ENCODE measurements at places on chromosomes 7 and 10. TPM values are rescaled to one million over a fixed set of nuclear protein-coding genes. Genes with fewer than 3 reads are reported as not detected.

- peaks cover 20% of the 10 kb centered on the region for H3K4me1 ChIP-seq
- no peaks in the 10 kb centered on the region for H3K27me3 ChIP-seq
- peak overlapping the region; percentile 61 for H3K27ac ChIP-seq
- DNase-seq = no peak
- peaks cover 3% of the 10 kb centered on the region for H3K36me3 ChIP-seq
- peak overlapping the region; percentile 84 for H3K4me3 ChIP-seq
Observed at GRCh38 chr10:110011681-110012080, 3.9 kb downstream of the ADD3 start.

GRCh38 chr7:131497454-131497853 is 59.0 kb downstream of the PODXL start:
- H3K27me3 ChIP-seq = no peaks in the 10 kb centered on the region
- no peak overlapping the region for H3K27ac ChIP-seq
- H3K4me1 ChIP-seq = peaks cover 4% of the 10 kb centered on the region
- no peak for DNase-seq
- H3K4me3 ChIP-seq = no peak overlapping the region
- peaks cover 8% of the 10 kb centered on the region for H3K36me3 ChIP-seq

DNA sequence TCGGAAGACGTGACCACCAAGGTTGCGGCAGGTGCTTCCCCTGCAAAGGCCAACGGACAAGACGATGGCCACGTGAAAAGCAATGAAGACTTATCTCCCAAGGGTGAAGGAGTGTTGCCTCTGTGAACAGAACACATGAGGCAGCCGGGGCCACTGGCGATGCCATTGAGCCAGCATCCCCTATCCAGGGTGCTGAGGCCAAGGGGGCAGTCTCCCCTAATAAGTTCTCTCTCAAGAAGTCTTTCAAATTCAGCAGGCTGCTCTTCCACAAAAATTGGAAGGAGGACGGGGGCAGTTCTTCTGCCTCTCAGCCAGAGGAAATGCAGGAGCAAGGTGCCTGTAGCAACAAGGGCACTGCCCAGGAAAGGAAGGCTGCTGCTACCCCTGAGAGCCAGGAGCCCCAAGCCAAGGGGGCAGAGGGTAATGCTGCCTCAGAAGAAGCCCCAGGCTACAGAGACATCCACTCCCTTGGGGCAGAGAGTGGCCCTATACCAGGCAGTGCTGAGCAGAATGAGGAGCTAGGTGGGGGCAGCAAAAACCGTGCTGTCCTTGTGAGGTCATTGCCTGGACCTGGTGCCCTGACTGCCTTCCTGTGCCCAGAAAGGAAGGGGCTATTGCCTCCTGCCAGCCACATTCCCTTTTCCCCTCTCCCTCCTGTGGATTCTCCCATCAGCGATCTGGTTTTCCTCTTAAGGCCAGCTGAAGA is 17.3 kb downstream of the NT5C2 start:
- H3K36me3 ChIP-seq = peaks cover 44% of the 10 kb centered on the region
- H3K27ac ChIP-seq = no peak overlapping the region
- no peak overlapping the region for H3K4me3 ChIP-seq

DNA sequence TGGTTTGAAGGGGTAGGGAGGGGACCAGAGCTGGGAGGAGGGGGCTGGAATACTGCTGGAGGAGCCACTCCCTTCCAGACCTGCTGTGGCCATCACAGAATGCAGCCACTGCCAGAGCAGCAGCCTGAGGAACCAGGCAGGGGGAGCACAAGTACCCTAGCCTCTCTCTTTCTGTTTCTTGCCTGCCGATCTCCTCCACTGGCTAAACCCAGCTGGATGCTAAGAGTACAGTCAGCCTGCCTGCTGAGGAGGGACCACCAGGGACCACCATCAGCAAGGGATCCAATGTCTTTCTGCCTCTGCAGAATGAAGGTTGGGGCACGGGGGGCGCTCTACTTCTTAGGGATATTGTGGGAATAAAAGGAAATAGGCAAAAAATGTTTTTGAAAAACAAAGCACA is 4.7 kb downstream of the BLVRA start:
- no peaks in the 10 kb centered on the region for H3K27me3 ChIP-seq
- H3K36me3 ChIP-seq = no peaks in the 10 kb centered on the region
- H3K4me3 ChIP-seq = no peak overlapping the region
- no peak for DNase-seq

DNA sequence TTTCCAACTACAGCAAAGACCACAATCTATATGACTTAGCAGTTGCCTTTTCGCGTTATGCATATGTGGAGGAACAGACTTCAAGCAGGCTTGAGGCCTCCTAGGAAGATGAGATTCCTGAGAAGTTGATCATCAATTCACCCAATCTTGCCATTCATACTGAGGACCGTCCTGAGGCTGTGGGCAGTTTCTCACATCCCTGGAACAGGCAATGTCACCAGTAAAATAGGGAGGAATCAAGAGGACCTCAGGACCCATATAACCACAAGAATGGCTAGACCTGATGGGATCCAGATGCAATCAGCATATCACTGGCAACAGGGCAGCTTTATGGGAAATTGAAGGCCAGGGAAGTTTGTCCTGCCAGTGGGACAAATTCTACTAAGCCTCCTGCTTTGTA is 17.3 kb downstream of the KDM7A start:
- H3K27me3 ChIP-seq = no peaks in the 10 kb centered on the region
- H3K4me1 ChIP-seq = no peaks in the 10 kb centered on the region
- H3K36me3 ChIP-seq = peaks cover 2% of the 10 kb centered on the region

- H3K4me3 ChIP-seq = no peak overlapping the region
- no peaks in the 10 kb centered on the region for H3K27me3 ChIP-seq
- no peak for DNase-seq
- no peak overlapping the region for H3K27ac ChIP-seq
Observed at GRCh38 chr7:18225067-18225466, 197.4 kb upstream of the PRPS1L1 start.

DNA sequence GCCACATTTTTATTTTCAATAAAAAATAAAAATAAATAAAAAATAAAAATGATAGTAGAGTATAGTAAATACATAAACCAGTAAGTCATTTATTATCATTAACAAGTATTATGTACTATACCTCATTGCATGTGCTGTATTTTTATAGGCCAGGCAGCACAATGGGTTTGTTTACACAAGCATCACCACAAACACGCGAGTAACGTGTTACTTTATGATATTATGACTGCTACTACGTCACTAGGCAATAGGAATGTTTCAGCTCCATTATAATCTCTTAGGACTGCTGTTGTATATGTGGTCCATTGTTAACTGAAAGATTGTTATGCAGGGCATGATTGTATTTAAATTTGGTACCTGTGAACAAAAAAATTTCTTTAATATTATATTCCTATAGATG is 20.8 kb upstream of the SDHAF3 start:
- no peak for DNase-seq
- H3K27ac ChIP-seq = no peak overlapping the region
- no peaks in the 10 kb centered on the region for H3K27me3 ChIP-seq
- H3K4me3 ChIP-seq = no peak overlapping the region
- no peaks in the 10 kb centered on the region for H3K4me1 ChIP-seq
- no peaks in the 10 kb centered on the region for H3K36me3 ChIP-seq

DNA sequence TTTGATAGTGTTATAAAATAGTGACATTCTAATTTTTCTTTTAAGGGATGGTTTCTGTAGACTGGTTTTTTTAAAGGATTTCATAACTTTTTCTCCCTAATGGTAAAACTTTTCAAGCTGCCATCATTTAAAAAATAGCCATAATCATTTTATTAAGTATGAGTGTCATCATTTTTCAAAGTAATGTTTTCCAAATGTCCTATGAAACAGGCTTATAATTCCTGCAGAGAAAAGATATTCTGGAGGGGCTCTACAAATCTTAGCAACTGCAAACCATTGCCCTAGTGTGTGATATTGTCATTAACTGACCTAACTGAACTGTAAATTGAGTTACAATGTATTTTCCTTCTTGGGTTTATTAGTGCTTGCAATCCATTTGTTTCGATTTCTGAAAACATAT is 226.0 kb downstream of the BBS9 start:
- no peak for DNase-seq
- no peaks in the 10 kb centered on the region for H3K27me3 ChIP-seq
- no peaks in the 10 kb centered on the region for H3K4me1 ChIP-seq
- no peak overlapping the region for H3K4me3 ChIP-seq
- H3K27ac ChIP-seq = no peak overlapping the region

DNA sequence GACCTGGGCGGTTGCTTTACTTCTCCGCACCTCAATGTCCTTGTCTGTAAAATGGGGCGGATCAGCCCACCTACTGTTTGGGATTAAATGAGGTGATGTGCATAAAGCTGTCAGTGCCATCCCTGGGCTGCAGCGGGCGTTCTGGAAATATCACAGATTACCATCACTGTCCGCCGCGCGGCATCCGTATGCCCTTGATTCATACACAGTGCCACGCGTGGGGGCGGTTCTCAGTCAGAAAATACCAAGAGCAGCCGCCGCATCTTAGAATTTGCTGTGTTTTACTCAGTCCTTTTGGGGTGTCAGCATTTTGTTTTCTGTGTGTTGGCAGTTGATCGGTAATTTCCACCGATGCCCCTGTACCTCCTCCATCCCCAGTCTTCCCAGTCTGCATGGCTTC is 338.8 kb downstream of the DPP6 start:
- H3K4me3 ChIP-seq = no peak overlapping the region
- no peaks in the 10 kb centered on the region for H3K36me3 ChIP-seq
- no peaks in the 10 kb centered on the region for H3K4me1 ChIP-seq
- no peak for DNase-seq
- H3K27me3 ChIP-seq = no peaks in the 10 kb centered on the region
- no peak overlapping the region for H3K27ac ChIP-seq

- no peaks in the 10 kb centered on the region for H3K27me3 ChIP-seq
- peaks cover 5% of the 10 kb centered on the region for H3K36me3 ChIP-seq
- no peak overlapping the region for H3K4me3 ChIP-seq
- no peaks in the 10 kb centered on the region for H3K4me1 ChIP-seq
Observed at GRCh38 chr7:129327076-129327475, 102.2 kb downstream of the AHCYL2 start.

GRCh38 chr10:128361487-128361886 is 235.3 kb upstream of the MKI67 start:
- H3K27me3 ChIP-seq = no peaks in the 10 kb centered on the region
- no peaks in the 10 kb centered on the region for H3K4me1 ChIP-seq
- no peaks in the 10 kb centered on the region for H3K36me3 ChIP-seq
- no peak overlapping the region for H3K27ac ChIP-seq
- DNase-seq = no peak

GRCh38 chr10:51260376-51260775 is 186.1 kb downstream of the PRKG1 start:
- DNase-seq = no peak
- no peak overlapping the region for H3K4me3 ChIP-seq
- no peak overlapping the region for H3K27ac ChIP-seq
- H3K4me1 ChIP-seq = no peaks in the 10 kb centered on the region
- H3K27me3 ChIP-seq = no peaks in the 10 kb centered on the region

GRCh38 chr7:50730446-50731400 is 52.0 kb downstream of the GRB10 start:
- peaks cover 5% of the 10 kb centered on the region for H3K4me1 ChIP-seq
- H3K27ac ChIP-seq = peak overlapping the region; percentile 49
- H3K36me3 ChIP-seq = peaks cover 4% of the 10 kb centered on the region
- DNase-seq = no peak
- no peaks in the 10 kb centered on the region for H3K27me3 ChIP-seq

GRCh38 chr10:72344932-72345331 is 9.8 kb downstream of the DNAJB12 start:
- peaks cover 72% of the 10 kb centered on the region for H3K36me3 ChIP-seq
- peak overlapping the region; percentile 82 for H3K27ac ChIP-seq
- H3K27me3 ChIP-seq = no peaks in the 10 kb centered on the region
- no peak for DNase-seq
- H3K4me1 ChIP-seq = peaks cover 37% of the 10 kb centered on the region

The AKR1C4 gene
- total RNA-seq = not detected

The RNF32 gene
- total RNA-seq = 2.2 TPM

The CADPS2 gene
- 36.7 TPM for total RNA-seq

The IFIT1B gene
- 6.7 TPM for total RNA-seq

The IGF2BP3 gene
- 31.1 TPM for total RNA-seq

The TUBAL3 gene
- 0.66 TPM for total RNA-seq

The UCN3 gene
- total RNA-seq = 0.50 TPM

The PILRA gene
- total RNA-seq = 4.3 TPM

The TBX20 gene
- total RNA-seq = not detected

All from spinal cord (tissue), 10 donors.